ENCODE measurements at places on chromosomes 1 and 21. TPM values are rescaled to one million over a fixed set of nuclear protein-coding genes. Genes with fewer than 3 reads are reported as not detected.

The MANEAL gene
- 3.7 TPM for polyA plus RNA-seq

DNA sequence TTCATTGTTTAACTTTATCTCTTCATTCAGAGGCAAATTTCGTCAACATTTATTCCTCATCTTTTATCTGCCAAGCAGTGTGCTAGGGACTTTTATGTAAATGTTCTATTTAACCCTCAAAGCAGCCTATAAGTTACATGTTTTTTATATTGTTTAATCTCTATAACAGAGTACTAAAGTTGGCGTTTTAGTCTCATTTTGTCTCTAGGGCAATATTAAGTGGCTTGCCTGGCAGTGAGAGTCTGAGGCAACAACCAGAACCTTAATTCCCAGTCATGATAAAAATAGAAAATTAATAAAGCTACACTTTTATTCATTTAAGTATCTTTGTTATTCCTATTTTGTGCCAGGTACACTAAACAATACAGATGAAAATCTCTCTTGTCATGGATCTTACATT, 994.3 kb upstream of the ADGRL2 start:
- no peak for DNase-seq

The DCAF8 gene
- 45.4 TPM for polyA plus RNA-seq

The C1QA gene
- polyA plus RNA-seq = 16.2 TPM

GRCh38 chr1:90879281-90879680, 142.6 kb downstream of the ZNF644 start:
- DNase-seq = no peak

The DESI2 gene
- 43.3 TPM for polyA plus RNA-seq

The CFAP45 gene
- polyA plus RNA-seq = 0.04 TPM

- DNase-seq = no peak
Measured at GRCh38 chr1:156959414-156959813, 39.0 kb downstream of the LRRC71 start.

Measured in psoas muscle (tissue), 8 donors.